ENCODE measurements at places on chromosomes 1 and 21.

- DNase-seq, result no peak
Measured at GRCh38 chr1:81681114-81681513, 119.6 kb upstream of the ADGRL2 start.

DNA sequence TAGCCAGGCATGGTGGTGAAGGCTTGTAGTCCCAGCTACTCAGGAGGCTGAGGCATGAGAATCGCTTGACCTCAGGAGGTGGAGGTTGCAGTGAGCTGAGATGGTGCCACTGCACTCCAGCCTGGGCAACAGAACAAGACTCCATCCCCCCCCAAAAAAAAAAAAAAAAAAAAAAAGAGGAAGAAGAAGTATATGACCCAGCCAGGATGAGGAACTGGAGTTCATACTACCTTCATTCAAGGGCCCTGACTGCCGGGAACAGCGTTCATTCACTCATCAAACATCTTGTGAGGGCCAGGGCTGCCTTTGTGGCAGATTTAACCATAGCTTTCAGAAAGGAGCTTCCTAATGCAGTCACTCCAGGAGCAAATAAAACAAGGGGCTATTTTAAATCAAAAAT is 127.6 kb downstream of the MRPS6 start:
- DNase-seq, result no peak

GRCh38 chr1:209895709-209896108 is 42.3 kb upstream of the SYT14 start:
- DNase-seq, result no peak

GRCh38 chr1:41655632-41656031 is 171.1 kb upstream of the EDN2 start:
- no peak for DNase-seq

- peak; percentile 94 for DNase-seq
Measured at GRCh38 chr1:202034683-202035462, 24.5 kb downstream of the ELF3 start.

- DNase-seq, result no peak
Measured at GRCh38 chr21:45615145-45615711, 28.3 kb upstream of the PCBP3 start.

DNA sequence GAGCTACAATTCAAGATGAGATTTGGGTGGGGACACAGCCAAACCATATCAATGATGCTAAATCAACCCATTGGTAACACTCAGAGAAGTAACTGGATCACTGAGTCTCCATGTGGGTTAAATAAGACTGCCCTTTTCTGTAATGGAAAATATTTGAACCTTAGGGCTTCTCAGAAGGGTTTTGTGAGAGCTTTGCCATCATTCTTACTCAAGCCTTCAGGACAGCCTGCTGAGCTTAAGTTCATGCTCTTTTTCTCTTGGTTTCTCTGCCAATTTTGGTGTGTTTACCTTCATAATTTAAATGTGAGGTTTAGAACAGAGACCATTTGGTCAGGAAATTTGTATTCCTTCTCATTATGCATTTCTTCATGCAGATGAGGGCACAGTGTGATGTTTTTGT is 74.7 kb downstream of the DISC1 start:
- DNase-seq, result no peak

- DNase-seq, result no peak
Measured at GRCh38 chr1:205088341-205088740, 4.1 kb upstream of the TMEM81 start.

DNA sequence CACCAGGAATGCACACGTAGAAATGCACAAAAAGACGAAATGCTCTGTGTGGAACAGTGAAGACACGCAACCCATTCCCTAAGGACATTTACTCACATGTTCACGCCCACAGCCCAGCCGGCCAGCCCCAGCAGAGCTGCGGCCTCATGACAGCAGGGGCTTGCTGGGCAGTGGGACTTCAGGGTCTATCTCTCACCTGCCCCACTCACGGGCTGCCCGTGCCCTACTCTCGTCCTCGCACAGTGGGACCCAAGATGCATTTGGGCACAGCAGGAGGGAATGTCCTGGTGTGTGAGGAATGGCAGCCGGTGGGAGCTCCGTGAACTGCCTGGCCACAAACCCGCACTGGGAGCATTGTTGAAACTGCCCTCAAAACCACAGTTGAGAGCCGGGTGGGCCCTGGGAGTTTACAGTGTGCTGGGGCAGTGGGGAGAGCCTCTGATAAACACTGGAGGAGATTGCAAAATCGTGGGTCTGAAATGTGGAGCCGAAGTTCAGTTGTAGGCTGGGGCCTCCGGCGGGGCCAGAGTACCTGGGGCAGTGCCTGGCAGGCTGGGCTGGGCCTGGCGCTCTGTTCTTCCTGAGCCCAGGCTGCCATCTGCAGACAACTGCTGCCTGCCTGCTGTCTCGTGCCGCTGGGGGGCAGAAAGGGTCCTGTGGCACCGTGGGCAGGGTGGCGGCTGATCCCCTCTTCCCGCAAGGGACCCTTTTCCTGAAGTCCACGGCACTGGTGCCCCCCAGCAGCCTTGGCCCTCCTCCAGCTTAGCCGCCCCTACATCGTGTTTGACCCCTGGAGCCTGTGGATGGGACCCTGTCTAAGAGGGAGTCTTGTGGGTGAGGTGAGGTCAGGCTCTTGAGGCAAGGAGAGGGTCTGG is 20.7 kb upstream of the POFUT2 start:
- DNase-seq, result no peak

DNA sequence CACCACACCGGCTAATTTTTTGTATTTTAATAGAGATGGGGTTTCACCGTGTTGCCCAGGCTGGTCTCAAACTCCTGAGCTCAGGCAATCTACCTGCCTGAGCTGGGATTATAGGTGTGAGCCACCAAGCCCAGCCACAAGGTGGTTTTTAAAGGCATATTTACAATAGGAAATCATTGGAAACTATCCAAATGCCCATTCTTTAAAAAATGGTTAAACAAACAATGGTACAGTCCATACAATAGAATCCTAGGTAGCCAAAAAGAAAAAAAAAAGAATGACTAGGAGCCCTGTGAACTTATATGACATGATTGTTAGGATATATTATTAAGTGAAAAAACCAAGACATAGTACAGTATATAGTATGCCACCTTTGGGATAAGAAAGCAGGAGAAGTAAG is 5.3 kb downstream of the ATP2B4 start:
- no peak for DNase-seq

DNA sequence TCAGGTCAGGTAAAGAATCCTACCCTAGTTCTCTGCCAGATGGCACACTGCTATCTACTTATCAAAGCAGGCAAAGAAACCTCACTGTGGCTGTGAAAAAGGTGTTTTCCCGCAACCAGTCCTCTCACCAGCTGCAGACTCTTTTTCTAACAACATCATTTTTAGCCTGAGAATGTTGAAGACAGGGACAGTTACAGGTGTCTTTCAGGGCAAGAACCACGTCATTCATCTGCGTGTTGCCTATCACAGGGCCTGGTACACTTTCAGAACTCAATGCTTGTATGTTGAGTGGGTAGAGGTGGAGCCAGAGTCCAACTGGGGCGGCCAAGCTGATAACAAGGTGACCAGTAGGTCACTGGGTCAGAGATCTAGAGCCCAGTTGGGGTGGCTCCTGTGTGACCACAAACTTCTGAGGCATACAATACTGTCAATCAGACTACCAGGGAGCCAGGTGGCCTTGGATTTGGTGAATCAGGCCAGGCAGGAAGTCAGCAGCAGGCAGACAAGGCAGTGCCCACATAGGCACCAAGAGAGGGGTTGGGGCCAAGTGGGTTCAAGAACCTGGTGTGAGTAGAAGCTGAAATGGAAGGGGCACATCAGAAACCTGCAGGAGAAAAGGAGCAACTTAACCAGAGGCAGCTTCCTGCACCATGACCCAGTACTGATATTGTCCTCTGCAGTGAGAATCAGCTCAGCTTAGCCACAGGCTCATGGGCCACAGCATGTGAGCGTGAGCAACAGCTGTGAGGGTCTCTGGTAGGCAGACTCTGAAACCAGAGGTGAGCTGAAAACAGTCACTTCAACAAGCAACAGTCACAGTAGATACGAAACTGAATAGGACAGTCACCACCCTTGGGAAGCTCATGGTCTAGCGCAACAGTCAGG is 123.6 kb downstream of the DTL start:
- no peak for DNase-seq

- peak; percentile 13 for DNase-seq
Measured at GRCh38 chr21:27134516-27134915, 167.6 kb upstream of the ADAMTS5 start.

GRCh38 chr1:156257711-156258110 is 9.9 kb upstream of the PAQR6 start:
- DNase-seq, result no peak

DNA sequence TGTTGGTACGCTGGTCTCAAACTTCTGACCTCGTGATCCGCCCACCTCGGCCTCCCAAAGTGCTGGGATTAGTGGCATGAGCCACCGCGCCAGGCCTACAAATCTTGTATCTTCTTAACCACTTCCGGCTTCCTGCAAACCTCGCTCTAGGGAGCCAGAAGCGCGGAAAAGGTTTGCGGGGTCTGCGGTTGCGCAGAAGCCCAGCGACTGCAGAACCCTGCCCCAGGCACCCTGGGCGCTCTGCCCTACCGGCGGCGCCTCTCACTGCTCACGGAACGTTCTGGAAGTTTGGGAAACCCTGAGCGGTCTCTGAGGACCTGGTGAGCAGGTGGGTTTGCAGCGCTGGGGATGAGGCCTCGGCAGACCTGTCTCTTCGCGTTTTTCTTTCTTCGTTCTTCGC is at the start of gene C1orf146:
C1orf146 (plus strand) TSS at position 195 of the 400 bp plus-strand sequence. CDS start 13,506 bp downstream, outside the sequence.
- no peak for DNase-seq

GRCh38 chr1:184950227-184950626 is 24.1 kb downstream of the NIBAN1 start:
- DNase-seq, result no peak

DNA sequence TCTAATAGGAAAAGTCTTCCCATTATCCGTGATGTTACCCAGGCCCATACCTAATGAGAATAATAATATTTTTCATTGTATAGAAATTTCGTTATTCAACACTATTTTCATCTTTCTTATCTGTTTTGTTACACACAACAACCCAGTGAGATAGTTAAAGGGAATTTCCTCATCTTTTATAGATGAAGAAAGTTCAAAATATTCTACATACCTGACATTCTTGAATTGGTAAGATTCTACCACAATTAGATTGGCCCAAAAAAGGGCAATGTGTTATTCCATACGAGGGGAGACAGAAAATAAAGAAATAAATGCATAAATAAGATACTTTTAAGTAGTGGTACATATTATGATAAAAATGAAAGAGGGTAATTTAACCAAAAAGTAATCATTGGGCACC is 405.5 kb upstream of the ADAMTS5 start:
- DNase-seq, result no peak

DNA sequence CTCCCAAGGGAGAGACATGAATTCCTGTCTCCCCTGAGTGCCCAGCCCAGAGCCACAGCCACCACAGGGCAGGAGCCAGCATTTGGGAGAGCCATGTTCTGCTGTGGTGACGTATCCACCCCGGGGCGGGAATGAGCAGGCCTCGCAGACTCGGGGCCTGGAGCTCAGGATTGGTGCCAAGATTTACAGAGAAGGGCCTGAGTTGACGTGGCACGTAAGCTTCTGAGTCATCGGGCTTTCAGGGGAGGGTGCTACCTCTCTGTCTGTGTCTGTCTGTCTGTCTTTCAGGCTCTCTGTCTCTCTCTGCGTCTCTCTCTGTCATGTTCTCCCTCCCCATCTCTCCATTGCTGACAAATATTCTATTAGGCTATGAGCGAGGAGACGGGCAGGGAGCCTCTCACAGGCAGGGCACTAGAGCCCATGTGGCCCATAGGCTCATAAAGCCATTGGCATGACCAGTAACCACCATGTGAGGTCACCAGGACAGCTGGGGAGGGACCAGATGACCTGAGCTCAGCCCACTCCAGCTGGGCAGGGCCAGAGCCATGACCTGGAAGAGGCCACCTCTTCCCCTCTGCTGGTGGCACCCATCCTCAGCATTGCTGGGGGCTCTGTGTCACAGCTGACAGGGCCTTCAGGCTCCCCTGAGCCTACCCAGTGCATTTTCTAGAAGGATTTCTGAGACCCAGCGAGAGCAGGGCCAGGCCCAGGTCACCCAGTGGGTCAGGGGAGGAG is 300.0 kb upstream of the VAMP3 start:
- peak; percentile 94 for DNase-seq

GRCh38 chr1:206898089-206898914 is 1.1 kb downstream of the IL24 start:
- DNase-seq, result peak; percentile 27

DNA sequence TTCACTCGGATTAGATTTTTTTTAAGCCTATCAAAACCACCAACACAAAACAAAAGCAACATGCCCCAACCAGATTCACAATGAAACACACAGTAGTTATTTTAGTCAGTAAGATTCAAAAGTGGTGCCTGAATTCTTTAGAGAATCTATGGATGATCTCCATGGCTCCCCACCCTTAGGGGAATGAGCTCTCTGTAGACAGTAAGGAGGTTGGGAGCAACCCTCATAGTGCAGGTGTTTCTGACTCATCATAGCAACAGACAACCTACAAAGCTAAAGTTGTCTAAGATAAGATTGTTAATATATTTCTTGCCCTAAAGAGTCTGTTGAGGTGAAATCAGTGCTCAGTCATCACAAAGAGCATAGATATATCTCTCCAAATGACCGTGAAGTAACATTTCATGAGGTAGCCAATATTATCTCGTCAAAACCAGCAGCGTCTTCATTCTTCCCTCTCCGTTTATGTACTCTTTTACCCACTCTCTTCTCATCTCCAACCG is 78.3 kb downstream of the ADAMTS1 start:
- DNase-seq, result no peak

DNA sequence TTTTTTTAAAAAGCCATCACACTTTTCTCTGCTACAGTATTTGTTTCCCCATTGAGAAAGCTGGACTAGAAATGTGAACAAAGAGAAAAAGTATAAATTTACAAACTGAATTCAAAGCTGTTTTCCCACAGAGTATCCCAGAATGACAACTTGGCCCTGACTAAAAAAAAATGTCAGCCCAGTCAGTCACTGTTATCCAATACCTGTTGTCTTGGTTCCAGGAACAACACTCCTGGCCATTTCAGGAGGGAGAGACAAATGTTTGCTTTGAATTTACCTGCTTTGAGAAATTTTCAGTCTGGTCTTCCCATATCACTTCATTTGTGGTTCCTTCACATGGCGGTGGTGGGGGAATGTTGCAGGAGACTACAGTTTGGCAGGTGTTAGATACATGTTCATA is 46.2 kb downstream of the COLGALT2 start:
- DNase-seq, result no peak

GRCh38 chr1:205124726-205125125 is 2.9 kb upstream of the RBBP5 start:
- DNase-seq, result no peak

- peak; percentile 30 for DNase-seq
Measured at GRCh38 chr1:96306809-96307560, 414.6 kb upstream of the PTBP2 start.

DNA sequence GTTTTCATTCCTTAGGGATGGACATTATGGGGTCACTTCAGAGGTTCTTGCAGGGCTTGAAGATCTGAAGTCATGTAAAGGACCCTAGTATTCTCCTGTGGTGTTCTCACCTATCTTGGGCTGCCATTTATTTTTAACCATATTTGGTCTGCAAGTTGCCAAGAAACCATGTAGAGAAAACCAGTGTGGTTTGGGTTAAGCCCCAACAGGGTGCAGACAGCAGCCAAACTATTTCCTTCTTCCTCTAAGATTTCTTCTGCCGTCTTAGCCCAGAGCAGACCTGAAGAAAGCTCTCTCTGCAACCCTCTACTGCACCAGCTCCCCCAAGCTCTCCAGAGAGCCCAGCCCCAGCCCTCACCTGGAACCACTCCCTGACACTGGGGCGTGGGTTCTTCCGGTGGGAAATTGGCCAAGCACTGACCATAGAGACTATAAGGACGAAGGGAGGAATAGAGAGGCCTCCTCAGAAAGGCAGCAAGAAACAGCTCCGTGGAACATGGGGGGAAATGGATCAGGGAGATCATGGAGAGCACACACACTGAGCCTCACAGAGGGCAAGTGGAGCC is 136.6 kb downstream of the SYF2 start:
- DNase-seq, result no peak
